ENCODE measurements at places on chromosomes 5 and 9.

DNA sequence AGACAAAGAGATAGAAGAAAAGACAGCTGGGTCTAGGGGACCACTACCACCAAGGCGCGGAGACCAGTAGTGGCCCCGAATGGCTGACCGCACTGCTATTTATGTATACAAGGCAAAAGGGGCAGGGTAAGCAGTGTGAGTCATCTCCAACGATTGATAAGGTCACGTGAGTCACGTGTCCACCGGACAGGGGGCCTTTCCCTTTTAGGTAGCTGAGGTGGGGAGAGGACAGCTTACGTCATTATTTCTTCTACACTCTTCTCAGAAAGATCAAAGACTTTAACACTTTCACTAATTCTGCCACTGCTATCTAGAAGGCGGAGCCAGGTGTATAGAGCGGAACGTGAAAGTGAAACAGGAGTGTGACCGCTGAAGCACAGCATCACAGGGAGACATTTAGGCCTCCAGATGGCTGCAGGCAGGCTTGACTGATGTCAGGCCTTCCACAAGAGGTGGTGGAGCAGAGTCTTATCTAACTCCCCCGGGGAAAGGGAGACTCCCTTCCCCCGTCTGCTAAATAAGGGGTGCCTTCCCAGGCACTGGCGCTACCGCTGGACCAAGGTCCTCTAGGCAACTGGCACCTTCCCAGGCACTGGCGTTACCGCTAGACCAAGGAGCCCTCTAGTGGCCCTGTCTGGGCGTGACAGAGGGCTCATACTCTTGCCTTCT, 6.1 kb upstream of the PRR16 start:
- DNase-seq, result no peak

GRCh38 chr5:151236888-151237287, 13.0 kb upstream of the CCDC69 start:
- no peak for DNase-seq

DNA sequence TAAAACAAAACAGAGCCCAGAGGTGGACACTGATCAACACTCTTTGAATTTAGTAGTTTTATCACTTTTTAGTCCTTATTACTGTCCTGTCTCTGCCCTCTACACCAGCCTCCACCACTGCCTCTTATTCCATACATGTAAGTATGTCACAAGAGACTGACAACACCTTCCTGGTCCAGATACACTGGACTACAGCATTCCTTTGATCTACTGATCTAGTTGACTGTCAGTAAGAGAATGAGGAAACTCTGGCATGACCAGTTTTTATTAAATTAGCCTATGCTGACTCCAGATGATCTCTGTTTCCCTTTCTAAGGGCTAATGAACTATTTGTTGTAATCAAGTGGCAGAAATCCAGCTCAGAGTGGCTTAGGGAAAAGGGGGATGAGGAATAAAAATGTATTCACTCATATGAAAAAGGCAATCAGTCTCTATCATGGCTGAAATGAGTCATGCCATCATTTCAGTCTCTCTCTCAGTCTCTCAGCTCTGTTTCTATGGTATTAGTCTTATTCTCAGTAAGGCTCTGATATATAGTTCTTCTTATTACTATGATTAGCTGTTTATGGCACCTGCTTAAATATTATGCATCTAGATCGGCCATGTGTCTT, 5.5 kb downstream of the ARHGEF37 start:
- DNase-seq, result no peak

GRCh38 chr9:137286975-137287383, 9.5 kb downstream of the TOR4A start:
- DNase-seq, result no peak

DNA sequence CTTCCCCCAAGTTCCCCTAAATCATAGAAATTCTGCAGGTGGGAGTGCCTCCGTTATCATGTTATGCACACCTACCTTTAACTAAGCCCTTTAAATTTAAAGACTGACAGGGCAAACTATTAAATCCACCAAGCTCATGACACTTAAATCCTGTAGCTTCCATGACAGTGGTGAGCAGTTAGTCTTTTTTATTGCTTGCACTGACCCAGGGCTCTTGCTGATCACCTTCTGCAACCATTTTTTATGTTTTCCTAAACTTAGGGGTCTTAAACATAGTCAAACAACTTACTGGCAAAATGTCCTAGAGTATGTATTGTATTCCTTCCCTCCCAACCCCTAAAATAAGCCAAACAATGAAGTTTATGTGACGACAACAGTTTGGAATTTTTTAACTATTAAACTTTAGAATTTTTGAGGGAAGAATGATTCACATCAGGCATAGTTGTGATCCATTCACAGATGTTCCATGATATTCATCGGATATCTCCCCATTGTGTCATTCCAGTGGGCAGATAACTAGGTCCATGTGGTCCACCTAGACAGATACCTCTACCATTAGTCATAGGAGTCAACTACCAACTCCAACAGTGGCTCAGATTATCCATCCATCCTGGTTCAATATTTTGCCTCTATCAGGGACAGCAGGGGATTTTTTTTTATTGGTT, 283.1 kb downstream of the ADAMTS6 start:
- peak; percentile 86 for DNase-seq

DNA sequence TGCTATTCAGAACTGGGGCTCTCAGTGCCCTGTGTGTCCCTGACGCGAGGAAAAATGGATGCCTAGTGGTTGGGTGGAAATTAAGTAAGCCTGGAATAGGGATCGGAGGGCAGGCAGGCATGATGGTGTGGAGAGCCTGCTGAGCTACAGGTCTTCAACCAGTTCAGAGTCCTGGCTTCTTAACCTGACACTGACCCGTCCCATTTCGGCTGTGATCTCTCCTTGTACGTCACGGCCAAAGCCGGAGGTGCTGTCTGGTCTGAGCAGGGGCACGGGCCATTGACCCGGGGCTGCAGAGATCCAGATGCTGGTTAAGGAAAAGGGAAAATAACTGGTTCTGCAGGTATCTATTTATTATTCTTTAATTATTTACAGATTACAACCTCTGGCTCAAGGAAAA, 27.9 kb downstream of the RHOBTB3 start:
- DNase-seq, result no peak

- no peak for DNase-seq
Measured at GRCh38 chr9:136984464-136985026, 1.8 kb downstream of the LCNL1 start.

GRCh38 chr5:143023411-143024096, 253.4 kb downstream of the ARHGAP26 start:
- DNase-seq, result no peak

GRCh38 chr5:178483620-178484019, 106.6 kb downstream of the COL23A1 start:
- DNase-seq, result no peak

DNA sequence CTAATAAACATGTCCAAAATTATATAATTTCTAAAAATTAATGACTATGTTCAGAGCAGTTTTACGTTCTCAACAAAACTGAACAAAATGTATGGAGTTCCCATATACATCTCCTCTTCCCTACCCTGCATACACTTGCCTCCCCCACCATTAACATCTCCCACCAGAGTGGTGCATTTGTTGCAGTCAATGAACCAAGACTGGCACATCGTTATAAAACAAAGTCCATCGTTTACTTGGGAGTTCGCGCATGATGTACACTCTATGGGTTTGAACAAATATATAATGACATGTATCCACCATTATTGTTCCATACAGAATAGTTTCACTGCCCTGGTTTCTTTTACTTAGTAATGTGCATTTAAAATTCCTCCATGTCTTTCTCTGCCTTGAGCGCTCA, 130.1 kb downstream of the APBA1 start:
- DNase-seq, result no peak

- no peak for DNase-seq
Measured at GRCh38 chr5:143147902-143148301, 255.6 kb downstream of the NR3C1 start.

DNA sequence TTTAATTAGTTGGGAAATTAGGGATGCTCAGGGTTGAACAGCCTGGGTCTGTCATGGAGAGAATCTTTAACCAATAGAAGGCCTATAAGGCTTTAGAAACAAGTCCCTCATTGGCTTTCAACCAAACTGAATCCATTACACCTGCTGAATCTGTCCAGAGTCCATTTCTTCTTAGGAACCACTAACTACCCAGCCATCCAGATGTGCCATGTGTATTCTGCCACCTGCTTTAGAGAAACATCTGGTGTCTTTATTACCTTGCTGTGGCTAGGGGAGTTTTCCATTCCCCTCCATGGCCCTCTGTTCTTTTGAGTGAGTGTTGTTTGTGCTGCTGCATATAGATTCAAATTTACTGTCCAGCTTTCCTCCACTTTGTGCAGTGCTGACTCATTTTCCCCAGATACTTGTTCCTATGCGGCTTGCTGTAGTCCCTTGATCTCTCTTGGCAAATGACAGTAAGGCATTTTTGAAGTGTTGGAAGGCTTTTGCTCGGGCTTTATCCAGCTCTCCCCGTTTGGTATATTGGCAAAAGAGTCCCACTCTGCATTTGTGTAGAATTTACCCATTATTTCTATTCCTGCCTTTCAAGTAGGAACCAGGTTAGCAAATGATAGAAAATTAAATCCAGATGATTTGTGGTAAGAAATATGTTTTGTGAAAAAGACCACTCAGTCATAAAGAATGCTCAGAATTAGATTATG, 54.6 kb downstream of the NLN start:
- no peak for DNase-seq

DNA sequence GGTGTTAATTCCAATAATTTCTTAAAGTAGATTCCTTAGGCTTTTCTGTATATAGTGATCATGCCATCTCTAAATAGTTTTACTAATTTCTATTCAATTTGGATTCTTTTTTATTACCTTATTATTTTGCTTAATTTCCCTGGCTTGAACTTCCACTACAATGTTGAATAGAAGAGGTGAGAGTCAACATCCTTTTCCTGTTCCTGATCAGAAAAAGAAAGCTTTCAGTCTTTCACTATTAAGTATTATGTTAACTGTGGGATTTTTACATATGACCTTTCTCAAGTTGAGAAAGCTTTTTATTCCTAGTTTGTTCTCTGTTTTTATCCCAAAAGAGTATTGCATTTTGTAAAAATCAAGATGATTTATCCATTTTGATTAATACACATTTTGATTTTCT, 574.5 kb upstream of the TLE4 start:
- DNase-seq, result no peak

GRCh38 chr5:7405277-7405676, 9.3 kb downstream of the ADCY2 start:
- no peak for DNase-seq

- DNase-seq, result no peak
Measured at GRCh38 chr5:14243766-14244165, 100.6 kb downstream of the TRIO start.

GRCh38 chr9:18922161-18922885, 110.7 kb downstream of the SAXO1 start:
- DNase-seq, result no peak

All from AG09319 (cell line).